ENCODE measurements at places on chromosomes 11 and 22.

DNA sequence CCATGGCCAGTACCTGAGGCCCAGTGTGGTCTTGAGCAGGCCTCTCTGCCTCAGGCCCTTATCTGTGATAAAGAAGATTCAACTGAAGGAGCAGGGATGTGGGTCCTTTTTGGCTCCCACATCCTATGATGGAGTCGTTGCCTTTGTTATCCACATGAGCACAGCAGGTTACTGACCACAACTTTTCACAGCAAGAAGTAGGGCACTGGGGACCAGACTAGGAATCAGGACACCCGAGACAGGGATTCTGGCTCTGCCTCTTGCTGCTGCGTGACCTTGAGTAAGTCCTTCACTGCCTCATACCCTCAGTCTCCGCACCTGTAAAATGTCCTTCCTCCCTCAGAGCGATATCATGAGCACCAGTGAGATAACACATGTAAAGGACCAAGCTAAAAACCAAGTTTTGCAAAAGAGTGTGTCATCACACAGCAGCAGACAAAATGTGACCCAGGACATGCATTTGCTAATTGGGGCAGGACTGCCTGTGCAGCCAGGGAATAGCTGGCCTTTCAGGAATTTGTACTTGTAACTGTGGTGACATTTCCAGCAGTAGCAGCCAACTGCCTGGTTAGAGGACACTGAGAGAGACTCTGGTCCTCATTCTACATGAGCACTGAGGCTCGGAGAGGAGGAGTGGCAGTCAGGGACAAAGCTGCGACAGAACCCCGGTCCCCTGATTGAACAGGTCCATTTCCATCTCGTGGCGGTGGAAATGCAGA, 13.2 kb upstream of the SMIM35 start:
- DNase-seq: no peak

DNA sequence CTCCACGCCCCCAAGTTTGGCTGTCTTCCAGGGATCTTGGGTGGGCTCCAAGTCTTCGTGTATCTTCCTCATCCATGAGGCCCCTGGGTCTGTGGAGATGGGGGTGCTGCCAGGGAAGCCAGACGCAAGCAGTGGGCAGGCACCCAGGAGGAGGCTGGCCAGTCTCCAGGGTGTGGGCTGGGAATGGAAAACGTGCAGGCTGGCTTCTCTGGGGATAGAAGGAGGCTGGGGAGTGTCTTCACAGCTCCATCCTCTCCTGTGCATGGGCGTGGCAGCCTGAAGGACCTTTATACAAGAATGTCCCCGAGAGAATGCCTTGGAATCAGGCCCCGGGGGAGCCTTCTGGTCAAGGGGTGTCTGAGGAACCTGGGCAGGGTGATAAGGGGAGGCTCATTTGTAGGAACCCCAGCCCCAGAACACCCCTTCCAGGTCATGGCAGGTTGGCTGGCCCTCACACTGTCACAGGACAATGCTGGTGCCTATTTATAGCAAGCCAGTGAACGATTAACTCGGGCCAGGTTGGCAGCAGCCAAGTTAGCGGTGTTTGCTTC, 14.0 kb downstream of the SGSM1 start:
- DNase-seq: no peak

DNA sequence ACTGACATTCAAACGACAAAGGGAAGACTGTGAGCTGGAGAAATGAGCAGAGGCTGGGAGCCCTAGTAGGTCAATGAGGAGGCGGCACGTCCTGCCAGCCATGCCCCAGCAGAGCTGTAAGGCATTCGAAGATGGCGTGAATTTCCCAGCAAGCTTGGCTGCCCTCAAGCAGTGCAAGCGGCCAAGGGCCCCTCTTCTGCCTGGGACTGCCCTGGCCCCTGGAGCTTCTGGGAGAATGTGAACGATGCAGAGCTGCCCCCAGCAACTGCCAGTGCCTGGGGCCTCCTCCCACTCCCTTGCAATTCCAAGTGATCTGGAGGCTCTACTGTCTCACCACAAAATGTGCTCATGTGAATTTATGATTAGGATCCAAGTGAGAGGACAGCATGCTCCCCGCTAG, 4.3 kb downstream of the PPM1F start:
- DNase-seq: no peak

GRCh38 chr11:116906479-116906878, 69.1 kb upstream of the APOA1 start:
- DNase-seq: no peak

GRCh38 chr11:115360186-115360824, 143.9 kb downstream of the CADM1 start:
- DNase-seq: no peak

Data from right atrium auricular region (tissue), 2 donors.